ENCODE measurements at places on chromosomes 2 and 18.

DNA sequence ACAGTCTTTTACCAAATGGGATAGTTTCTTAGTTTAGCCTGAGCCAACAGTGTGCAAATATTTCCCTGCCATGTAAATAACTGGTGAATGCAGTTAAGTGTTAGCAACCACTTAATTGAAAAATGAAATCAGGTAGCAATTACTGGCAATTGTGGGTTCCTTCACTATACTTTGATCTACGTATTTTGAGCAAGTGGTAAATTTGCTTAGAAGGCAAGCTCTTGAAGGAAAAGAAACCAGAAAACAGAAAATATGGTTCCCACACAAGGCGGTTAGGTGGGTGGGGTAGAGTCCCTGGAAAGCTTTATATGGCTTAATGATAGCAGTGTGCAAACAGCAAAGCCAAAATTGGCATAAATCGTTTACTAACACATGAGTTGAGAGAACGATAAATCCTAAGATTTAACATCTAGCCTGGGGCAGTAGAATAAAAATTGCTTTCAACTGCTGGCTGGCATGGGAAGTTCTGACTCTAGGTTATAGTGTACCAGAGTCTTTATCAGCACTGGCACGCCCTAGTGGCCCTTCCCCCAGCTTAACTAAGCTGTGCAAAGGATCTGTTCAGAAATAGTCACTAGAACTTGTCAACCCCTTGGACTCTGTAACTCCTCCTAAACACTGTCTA lies 17.0 kb downstream of the SLC9A2 start:
- DNase-seq = no peak

DNA sequence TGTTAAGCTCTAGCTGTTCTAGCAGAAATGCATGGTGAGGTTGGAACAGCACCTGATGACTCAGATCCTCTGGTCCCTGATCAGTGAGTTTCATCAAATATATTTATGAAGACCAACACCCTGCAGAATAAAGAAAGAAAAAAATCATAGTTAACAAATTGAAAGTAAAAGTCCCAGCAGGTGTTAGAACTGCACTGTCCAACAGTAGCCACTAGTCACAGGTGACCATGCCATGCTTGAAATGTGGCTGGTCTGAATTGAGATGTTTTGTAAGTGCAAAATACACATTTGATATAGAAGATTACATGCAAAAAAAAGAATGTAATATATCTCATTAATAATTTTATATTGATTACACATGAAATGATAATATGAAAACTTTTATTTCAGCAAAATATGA lies 1010.7 kb upstream of the ZEB2 start:
- no peak for DNase-seq

DNA sequence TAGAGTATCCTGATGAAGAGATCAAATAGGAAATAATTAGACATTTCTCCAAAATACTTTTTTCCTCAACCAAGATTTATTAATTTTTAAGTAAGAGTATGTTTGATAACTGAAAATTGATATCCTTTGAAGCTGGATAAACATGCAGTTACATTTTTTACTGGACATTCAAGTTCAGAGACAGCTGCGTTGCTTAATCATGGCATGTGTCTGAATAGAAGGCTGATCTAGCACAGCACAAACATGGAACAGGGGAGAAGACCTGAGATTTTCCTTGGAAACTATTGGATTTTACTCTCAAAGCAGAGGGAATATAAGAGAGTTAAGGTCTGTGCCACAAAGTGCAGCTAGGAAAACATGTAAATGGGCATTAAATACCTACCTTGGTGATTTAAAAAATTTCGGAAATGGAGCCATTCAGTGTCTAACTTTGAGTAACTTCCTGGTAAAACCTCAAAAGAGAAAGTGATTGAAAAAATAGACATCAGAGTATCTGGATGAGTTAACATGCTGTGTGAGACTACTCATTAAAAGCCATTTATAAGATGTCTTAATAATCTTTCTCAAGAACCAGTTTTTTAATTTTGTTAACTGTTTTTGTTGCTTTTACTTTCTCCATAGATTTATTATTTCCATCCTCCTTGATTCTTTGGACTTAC lies 31.8 kb downstream of the CRIM1 start:
- no peak for DNase-seq

- no peak for DNase-seq
Observed at GRCh38 chr2:88690591-88691338, 708 bp upstream of the RPIA start.

DNA sequence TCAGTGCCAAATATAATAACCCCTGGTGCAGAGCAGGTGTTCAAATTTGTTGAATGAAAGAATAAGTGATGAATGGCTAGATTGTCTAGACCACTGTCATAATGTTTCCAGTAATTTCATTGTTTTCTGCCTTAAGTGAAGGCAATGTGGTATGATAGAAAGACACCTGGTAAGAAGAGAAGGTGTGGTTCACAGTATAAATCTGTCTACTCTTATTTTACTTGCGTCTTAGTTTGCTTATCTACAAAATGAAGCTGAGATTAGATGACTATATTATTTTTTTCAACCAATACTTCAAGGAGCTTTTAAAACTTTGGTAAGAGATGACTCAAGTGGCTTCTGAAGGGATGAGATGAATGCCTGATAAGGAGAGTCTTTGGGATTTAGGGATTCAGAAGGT lies 788.4 kb downstream of the EPHA4 start:
- no peak for DNase-seq

DNA sequence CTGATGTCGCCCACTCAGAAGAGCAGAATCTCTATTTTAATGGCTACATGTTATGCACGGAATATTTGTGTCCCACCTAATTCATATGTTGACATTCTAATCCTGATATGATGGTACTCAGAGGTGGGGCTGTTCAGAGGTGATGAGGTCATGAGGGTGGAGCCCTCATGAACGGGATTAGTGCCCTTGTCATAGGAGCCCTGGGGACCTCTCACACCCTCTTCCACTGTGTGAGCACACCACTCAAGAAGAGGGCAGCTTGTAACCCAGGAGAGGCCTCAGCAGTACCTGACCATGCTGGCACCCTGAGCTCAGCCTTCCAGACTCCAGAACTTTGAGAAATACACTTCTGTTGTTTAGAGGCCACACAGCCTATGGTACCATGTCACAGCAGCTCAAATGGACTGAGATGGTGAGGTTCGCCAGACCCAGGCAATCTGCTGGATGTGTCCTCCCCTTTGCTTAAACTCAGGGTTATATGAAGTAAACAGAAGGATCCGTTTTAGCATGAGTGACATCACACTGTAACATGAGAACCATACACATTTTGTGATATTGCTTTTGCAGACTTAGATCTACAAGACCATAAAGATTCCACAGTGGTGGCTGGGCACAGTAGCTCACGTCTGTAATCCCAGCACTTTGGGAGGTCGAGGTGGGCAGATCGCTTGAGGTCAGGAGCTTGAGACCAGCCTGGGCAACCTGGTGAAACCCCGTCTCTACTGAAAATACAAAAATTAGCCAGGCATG lies 48.7 kb downstream of the ATOH8 start:
- no peak for DNase-seq

GRCh38 chr2:75729861-75730260 lies 19.1 kb upstream of the GCFC2 start:
- DNase-seq = no peak

Measured in GM12891 (cell line).